CD4-positive, alpha-beta T cell treated with Interleukin-6 at 100 ng/mL for 8 hours (primary cell): ENCODE measurements at places on chromosomes 5 and 9.

- peak; percentile 73 for DNase-seq
These were observed 3.8 kb downstream of the CREB3 start for GRCh38 chr9:35736201-35736633.

GRCh38 chr9:89523948-89524347 lies 26.0 kb upstream of the SEMA4D start:
- DNase-seq, result peak; percentile 73

DNA sequence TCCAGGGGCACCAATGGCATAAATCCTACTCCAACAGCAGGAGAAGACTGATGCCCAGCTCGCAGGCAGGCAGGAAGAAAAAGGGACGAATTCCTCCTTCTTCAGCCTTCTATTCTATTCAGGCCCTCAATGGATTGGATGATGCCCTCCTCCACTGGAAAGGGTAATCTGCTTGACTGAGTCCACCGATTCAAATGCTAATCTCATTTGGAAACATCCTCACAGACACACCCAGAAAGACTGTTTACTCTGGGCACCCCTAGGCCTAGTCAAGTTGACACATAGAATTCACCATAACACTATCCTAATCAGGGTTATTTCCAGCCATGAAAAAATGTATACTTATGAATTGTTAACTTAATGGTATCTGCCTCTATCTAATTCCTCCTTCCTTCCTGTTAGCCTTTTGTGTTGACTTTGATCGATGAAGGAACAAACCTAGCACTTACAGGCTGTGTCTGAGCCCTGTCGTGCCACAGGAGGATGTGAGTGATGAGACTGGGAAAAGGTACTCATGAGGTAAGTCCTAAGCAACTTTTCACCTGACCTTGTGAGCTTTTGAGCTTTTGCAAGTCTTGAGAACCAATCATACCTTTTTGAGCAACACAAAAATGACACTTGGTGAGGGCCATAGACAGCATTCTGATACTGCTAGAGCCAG lies 36.5 kb downstream of the FOXD1 start:
- no peak for DNase-seq

GRCh38 chr9:97367729-97368128 lies 44.2 kb upstream of the TDRD7 start:
- no peak for DNase-seq

- DNase-seq, result no peak
These were observed 4.1 kb downstream of the TESK1 start for GRCh38 chr9:35609001-35609819.

DNA sequence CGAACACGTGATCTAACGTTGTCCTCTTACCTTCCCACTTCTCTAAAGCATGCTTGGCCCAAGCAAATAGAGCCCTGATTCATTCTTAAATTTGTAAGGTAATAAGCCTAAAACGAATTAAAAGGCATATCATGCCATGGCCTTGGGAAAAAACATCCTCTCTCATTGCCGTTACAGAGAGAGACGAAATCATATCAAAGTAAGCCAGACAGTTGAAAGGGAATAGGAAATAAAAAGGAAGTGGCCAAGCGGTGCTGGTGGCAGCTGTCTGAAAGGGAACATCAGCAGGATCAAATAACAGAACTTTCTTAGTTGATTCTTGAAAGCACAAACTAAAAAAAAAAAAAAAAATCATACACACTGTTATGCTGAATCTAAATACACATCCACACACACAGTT lies 49.1 kb upstream of the CDH6 start:
- DNase-seq, result no peak

- DNase-seq, result no peak
These were observed 185.0 kb downstream of the ATPSCKMT start for GRCh38 chr5:10064546-10065195.

DNA sequence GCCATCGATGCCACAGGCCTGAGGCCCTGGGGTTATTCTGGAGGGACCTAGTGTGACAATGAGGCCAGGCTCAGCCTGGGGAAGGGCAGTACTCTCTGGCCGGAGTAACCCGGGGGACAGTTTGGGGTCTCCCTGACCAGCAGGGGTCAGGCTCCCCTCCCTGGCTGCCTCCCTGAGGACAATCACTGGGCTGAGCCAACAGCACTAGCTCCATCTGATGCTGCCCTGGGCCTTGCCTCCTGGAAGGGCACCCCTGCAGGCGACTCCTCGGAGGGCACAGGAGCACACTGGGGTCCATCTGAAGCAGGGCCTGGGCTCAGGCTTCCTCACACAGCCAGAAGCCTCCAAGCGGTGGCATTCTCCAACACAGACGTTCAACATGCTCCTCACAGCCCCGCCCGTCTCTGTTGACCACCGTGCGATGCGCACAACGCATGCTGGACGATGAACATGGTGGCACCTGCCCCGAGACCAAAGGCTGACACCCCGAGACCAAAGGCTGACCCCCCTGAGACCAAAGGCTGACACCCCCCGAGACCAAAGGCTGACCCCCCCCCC lies 68.3 kb downstream of the ADAMTS2 start:
- DNase-seq, result no peak

- DNase-seq, result no peak
These were observed 59.3 kb downstream of the RGS3 start for GRCh38 chr9:113522858-113523257.

GRCh38 chr5:175517824-175518450 lies 39.6 kb downstream of the SFXN1 start:
- peak; percentile 70 for DNase-seq

DNA sequence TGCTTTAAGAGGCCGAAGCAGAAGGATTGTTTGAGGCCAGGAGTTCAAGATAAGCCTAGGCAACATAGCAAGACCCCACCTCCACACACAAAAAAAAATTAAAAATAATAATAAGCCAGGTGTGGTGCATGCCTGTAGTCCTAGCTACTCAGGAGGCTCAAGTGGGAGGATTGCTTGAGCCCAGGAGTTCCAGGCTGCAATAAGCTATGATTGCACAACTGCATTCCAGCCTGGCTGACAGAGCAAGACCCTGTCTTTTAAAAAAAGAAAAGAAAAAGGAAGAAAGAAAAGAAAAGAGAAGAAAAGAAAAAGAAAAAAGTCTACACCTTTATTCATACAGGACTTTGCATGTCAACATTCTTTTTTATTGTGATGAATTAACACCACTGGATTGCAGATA lies 2125.8 kb downstream of the MAT2B start:
- DNase-seq, result no peak

- DNase-seq, result no peak
These were observed 136.6 kb upstream of the EPB41L4A start for GRCh38 chr5:112555691-112556090.

GRCh38 chr9:76023715-76024195 lies 133.3 kb downstream of the PCSK5 start:
- peak; percentile 78 for DNase-seq

DNA sequence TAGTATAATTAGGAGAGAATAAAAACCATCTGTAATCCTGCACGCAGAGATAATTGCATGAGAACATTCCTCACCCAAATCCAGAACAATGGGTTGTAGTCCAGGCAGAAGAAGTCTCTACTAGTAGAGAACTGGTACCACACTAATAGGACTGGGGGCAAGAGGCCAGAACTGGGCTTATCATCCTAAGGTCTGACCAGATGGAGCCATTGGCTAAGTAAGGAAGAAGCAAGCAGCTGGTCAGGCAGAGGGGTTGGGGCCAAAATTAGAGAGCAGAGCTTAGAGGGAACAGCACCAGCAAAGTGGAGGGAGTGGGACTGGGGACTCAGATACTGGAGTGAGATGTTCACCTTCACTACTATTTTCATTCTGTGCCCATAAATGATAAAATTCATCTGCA lies 35.4 kb upstream of the MAP1B start:
- no peak for DNase-seq

DNA sequence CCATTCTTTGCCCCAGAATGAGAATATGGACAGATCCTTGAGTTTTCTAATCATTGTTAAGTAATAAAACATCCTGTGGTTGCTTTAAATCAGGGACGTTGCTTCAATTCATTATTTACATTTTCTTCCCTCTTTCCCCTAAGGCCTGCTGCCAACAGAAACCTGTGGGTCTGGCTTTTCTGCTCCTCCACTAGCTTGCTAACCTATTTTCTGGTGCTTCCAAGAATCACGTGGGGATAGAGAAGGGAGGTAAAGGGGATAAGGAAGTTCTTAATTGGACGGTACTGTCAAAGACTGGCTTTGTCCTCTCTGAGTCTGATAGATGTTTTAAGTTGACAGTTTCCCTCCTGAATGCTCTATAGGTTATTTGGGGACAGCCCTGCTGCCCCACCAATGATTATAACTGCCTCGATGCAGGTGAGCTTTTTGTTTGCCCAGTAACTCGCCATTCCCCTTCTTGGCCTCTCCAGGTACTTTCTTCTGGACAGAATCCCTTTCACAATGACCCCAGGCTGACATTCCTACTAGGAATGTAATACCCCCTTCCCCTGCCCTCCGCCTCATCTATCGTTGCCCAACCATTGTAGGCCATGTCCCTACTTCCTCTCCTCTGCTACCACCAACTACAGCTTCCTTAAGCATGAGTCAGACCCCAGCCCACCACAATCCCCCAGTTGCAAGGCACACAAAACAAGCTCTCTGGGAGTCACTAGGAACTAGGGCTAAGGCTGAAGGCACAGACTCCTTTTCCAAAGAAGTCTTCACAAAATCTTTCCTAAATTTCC lies 19.9 kb upstream of the CPEB4 start:
- DNase-seq, result no peak

- no peak for DNase-seq
These were observed 8.7 kb upstream of the MYOT start for GRCh38 chr5:137858954-137859353.
